ENCODE measurements at places on chromosomes 6 and 20.

- DNase-seq = no peak
Measured at GRCh38 chr6:159008656-159009288, 8.8 kb upstream of the RSPH3 start.

- DNase-seq = no peak
Measured at GRCh38 chr6:131728296-131728939, 17.6 kb upstream of the CTAGE9 start.

GRCh38 chr20:49747707-49748524, 34.2 kb upstream of the B4GALT5 start:
- no peak for DNase-seq

DNA sequence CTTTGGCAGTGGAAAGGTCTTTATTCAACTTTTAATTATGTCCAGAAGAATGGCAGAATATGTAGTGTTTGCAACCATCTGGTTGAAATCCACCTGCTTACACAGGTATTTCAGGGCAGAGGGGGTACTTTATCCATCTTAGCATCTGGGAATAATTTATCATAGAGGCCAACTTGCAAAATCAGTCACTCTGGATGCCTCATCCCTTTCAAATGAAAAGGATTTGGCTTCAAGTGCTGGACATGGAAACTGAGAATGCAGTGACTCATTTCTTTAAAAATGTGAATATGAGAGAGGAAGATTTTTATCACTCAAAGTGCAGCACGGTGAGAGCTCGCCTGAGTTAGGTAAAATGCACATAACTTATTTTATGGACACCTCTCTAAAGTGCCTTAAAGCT, 758.3 kb downstream of the KIF16B start:
- no peak for DNase-seq

- DNase-seq = no peak
Measured at GRCh38 chr20:10260316-10260715, 41.7 kb downstream of the SNAP25 start.

- DNase-seq = no peak
Measured at GRCh38 chr6:39083231-39083634, 31.8 kb downstream of the SAYSD1 start.

- DNase-seq = no peak
Measured at GRCh38 chr6:140644017-140644416, 1269.6 kb upstream of the CITED2 start.

GRCh38 chr6:14734416-14735340, 511.2 kb upstream of the JARID2 start:
- no peak for DNase-seq

- DNase-seq = no peak
Measured at GRCh38 chr20:38166703-38167233, 1.7 kb upstream of the TGM2 start.

DNA sequence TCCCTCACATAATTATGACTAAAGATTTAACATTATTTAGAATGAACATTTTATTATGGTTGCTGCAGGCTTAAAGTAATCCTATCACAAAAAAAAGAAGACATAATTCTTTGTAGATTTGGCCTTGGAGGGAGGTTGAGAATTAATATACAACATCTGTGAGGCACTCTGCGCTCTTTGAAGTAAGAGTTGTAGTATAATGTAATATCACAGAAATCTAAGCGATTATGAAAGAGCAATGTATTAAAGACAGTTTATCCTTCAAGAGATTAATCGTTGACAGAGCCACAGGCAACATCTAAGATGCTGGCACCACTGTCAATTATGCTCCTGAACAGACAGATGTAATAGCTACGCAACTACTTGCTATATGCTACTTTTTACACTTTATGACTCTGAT, 946.8 kb downstream of the GRIK2 start:
- DNase-seq = no peak

DNA sequence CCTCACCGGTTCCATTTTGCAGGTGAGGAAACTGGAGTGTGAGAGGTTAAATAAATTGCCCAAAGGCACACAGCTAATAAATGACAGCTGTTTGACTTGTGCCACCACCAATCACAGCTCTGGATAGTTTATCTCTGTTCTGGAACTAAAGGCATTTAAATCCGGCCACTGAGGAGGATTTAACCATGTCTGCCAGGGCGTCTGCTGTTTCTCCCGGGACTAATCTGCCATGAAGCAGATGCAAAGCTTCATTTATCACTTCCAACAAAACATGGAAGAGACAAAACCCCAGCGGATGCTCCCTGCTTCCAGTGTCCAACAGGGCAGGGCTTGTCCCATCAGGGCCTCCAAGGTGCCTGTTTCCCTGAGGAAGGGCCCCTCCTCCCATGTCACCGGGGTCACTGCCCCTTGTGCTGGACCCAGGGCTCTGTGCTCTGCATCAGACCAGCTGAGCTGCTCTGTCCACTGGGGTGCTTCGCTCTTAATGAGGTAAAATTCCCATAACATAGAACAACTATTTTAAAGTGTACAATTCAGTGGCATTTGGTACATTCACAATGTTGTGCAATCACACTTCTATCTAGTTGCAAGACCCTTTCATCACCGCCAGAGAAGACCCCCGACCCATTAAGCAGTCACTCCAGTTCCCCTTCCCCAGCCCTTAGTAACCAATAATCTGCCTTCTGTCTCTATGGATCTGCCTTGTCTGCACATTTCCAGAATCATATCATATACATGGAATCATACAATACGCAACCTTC, 244.3 kb downstream of the PTPRT start:
- no peak for DNase-seq

GRCh38 chr6:159691963-159692287, 1.1 kb downstream of the SOD2 start:
- no peak for DNase-seq

DNA sequence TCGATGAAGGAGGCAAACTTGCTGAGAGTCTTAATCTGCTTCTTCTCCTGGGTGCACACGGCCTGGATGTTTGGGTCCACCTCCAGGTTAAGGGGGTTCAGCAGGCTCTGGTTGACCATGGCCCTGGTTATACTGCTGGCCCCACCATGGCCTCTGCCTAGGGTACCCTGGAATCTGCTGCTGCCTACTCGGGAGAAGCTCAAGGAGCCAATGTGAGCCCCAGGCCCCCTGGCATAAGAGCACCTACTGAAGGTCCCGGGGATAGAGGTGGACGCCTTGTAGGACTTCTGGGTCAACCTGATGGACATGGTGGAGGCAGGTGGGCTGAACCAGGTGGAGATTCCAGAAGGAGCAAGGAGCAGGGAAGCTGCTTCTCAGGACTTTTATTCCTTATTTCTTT, 17.9 kb upstream of the FKBP1C start:
- no peak for DNase-seq

DNA sequence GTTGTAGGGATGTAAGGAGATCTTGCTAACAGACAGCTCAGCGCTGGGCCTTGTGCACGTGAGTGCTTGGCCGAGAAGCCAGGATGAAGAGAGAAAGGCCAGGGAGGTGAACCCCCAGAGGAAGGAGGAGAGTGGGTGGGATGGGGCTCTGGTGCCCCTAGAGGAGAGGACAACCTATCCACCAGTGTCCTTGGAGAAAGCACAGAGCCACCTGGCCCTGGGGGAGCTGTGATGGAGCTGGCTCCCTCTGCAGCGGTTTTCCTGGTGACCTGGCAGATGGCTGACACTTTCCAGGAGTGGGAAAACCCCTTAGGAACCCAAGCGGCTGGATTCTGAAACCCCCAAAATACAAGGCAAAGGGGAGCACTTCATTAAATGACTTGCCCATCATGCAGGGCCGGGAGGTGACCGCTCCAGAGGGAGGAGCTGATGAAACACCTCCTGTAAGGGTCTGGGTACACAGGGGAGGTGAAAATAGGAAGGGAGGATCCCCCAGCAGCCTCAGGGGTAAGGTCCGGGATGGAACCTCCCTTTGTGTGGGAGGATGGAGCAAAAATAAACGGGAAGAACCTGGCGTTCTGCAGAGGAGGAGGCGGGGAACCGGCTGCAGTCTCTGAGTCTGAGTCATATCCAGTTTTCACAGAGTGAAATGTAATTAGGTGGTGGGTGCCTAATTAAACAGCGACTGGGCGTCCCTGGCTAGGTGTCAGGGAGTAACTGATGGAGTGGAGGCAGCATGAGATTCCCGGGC, 80.4 kb downstream of the SULF2 start:
- DNase-seq = no peak

- DNase-seq = no peak
Measured at GRCh38 chr6:152223636-152224035, 413.5 kb downstream of the SYNE1 start.

DNA sequence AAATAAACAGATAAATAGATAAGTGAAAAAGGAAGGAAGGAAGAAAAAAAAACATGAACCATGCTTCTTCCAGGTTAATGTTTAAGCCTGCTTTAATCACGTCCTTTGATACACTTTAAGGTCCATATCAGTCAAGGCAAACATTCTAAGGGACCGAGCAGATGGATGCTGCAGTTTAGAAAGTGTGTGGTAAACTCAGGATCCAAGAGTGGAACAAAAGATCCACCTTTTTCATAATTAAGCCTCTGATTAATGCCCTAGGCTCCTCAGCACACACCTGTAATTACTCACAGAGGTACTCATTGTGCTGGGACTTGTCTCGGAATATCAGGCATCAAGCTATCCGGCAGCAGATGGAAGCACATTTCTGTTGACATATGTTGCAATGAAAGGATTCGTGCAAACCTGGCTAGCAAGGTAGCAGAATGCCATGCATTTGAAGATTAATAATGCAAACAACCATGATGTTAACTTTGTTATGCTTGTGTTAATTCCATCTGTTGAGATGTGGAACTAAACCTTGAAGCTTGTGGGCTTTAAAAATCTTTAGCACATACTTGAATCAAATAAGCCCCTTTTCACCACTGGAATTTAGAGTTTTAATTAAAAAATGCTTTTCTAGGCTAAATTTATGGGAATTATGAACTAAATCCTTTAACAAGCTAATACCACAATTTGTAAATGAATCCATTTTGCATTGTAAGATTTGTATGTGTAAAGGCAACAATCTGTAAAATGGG, 163.7 kb downstream of the RALGAPA2 start:
- no peak for DNase-seq

DNA sequence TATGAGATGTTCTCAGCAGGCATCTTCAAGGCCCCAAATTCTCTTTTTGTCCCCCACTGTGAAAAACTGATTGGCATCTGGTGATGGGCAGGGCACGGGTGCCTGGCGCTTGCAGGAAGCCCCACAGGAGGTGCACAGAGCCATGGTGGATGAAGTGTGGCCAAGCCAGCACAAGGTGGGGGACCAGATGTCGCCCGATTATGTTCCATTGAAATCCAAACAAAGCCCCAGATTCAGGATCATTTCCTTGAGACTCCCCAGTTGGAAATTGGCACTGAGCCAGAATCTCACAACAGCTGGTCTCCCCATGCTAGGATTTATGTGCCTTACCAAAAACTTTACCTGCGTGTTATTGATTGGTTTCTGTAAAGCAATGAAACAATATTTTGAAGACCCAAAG, 186.1 kb downstream of the ADAT2 start:
- DNase-seq = no peak

DNA sequence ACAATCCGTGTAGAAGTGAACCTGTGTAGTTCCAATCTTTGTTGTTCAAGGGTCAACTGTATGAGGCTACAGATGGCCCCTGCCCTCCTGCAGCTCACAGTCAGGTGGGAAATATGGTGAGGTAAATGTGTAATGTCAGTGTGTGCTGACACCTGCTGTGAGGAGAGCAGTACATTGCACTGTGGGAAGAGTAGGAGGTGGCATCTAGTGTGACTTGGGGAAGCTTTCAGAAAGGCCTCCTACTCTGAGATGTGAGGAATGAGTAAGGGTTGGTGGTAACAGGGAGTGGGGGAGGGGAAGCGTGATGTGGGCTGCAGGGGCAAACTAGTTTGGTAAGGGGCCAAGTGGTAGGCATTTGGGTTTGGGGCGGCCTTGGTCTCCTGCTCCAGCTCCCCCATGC, 188.8 kb downstream of the FARS2 start:
- DNase-seq = no peak

GRCh38 chr6:71933881-71934280, 47.5 kb downstream of the RIMS1 start:
- DNase-seq = no peak

DNA sequence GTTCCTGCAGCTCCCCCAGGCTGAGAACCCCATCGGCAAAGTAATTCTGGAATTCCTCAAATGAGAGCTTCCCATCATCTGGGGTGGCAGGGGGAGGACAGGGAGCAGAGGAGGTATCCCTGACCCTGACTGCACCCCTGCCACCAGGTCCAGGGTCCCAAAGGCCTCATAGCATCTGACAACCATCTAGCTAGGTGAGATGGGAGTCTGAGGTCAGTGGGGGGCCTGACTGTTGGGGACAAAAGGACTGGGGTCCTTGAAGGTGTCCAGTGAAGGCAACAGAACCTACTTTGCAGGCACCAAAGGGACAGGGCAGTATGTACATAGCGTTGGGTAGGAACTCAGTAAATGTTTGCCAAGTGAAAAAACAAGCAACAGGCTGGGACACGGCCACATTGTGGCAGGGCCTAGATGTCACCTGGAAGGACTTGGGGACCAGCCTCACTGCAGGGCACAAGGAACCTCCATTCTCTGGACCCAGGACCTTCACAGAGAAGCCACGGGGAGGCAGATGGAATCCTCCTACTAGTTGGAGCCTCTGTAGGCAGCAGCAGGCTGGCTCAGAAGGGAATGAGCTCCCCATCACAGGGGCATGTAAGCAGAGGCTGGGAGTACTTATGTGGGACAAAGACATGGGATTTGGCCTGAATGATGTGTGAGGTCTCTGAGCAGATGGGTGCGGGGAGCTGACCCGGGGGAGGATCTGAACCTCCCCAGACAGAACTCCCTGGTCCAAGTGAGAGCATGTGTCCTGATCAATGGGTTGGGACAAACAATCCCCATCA, 3.3 kb downstream of the NECAB3 start:
- DNase-seq = no peak

DNA sequence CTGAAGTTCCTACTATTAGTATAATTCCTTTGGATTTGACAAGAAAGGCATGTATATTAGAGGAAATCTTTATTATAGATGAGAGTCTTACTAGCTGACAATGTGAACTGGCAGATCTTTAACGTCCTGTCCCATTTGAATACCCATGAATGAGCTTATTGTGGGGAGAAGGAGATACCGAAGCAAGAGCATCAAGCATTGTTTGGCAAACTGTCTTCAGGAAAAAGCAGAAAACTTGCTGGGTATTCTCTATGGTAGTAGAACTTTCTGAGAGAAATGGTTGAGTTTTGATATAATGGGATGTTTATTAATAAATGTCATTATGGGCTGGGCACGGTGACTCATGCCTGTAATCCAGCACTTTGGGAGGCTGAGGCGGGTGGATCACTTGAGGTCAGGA, 18.3 kb downstream of the RSPO3 start:
- DNase-seq = no peak

DNA sequence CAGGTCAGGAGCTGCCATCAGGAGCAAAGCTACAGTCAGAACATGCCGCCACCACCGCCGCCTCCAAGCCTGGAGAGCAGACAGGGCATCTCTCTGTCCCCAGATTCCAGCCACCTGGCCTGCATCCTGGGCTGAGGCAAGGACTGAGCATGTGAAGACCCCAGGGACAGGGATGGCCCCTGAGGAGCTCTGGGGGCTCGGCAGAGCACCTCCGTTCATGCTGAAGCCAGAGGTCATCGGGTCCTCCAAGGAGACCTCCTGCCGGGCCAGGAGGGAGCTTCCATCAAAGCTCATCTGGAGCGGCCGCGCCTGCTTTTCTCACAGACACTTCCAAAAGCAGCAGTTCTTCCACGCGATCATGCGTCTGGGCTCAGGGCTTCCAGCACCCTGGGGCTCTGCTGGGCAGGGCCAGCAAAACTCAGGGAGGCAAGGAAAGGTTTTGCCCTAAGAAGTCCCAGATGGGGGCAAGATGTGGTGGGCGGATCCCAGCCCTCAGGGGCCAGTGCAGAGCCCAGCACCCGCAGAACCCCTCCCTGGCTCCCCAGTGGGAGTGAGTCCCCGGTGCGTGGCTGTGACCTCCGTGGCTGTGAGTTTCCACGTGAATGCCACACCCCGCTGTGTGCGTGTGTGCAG, 138.4 kb downstream of the TAF4 start:
- DNase-seq = no peak

- DNase-seq = no peak
Measured at GRCh38 chr6:79420054-79420453, 117.2 kb downstream of the LCA5 start.
